Activated CD4-positive, alpha-beta T cell treated with anti-CD3 and anti-CD28 coated beads, Interleukin-2, amount 50 U/mL, for 48 hours (primary cell): ENCODE measurements at places on chromosomes 4 and X.

- no peak for DNase-seq
Observed at GRCh38 chr4:8177552-8177951, 18.9 kb upstream of the ABLIM2 start.

GRCh38 chr4:2791518-2792395, 1.1 kb upstream of the SH3BP2 start:
- no peak for DNase-seq

DNA sequence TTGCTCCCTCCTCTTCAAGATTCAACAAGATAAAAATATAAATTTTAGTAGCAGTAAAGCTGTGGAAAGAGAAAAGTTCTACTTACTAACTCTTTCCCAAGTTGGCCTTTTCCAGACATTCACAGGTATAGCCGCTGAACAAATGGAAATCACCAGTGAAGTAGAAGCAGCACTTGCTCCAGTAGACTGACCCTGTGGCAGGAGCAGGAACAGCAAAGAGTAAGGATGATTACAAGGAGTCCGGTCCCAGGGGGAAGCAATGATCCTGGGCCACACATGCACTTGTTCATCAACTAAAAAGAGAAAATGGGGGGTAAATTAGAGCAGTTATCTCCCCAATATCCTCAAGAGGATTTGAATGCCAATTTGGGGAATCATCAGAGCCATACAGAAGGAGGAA, 184.9 kb downstream of the NAF1 start:
- DNase-seq = no peak

DNA sequence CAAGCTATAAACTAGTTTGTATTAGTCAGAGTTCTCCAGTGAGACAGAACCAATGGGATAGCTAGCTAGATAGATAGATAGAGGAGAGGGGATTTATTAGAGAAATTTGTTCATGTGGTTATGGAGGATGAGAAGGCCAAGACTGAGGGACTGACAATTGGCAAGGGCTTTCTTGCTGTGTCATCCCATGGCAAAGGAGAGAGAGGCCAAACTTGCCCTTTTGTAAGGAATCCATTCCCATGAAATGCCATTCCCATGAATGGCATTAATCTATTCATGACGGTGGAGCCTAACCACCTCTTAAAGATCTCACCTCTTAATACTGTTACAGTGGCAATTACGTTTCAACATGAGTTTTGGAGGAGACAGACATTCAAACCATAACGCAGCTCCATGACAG, 58.1 kb downstream of the LINC00632 start:
- DNase-seq = no peak

DNA sequence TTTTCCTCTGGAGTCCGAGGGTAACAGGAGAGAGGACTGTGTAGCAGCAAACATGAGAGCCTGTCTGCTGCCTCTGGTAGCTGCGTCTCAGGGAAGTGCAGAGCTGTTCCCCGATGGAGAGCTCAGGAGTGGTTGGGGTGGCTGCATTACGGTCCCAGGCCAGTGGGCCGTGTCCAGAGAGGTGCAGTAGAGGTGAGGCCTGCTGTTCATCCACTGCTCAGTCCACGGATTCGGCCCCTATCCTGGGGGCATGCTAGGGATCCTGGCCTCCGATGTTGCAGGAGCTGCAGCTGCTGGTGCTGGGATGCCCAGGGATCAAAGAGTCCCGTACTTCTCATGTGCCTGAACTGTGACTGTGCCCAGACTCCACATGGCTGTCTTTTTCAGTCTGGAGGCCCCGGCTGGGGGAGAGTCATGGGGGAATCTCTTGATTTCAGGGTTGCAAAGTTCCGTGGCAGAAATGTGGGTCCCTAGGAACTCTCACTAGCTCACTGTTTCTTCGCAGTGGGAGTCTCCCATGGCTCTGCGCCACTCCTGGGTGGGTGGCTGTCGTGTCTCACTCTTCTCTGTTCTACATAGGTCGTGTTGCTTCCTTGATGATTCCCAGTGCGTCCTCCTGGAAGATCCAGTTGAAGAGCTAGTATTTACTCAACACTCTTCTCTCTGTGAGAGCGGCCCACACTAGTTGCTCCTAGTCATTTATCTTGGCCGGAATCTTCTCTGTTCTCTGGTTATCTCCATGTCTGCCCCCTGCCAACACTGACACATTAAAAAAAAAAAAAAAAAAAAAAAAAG, 109.5 kb upstream of the CENPE start:
- DNase-seq = no peak

GRCh38 chr4:140427919-140428471, 547 bp upstream of the CLGN start:
- DNase-seq = no peak

- DNase-seq = no peak
Observed at GRCh38 chr4:48565362-48566033, 75.4 kb downstream of the ZAR1 start.

- no peak for DNase-seq
Observed at GRCh38 chrX:3699821-3700381, 13.5 kb downstream of the PRKX start.

DNA sequence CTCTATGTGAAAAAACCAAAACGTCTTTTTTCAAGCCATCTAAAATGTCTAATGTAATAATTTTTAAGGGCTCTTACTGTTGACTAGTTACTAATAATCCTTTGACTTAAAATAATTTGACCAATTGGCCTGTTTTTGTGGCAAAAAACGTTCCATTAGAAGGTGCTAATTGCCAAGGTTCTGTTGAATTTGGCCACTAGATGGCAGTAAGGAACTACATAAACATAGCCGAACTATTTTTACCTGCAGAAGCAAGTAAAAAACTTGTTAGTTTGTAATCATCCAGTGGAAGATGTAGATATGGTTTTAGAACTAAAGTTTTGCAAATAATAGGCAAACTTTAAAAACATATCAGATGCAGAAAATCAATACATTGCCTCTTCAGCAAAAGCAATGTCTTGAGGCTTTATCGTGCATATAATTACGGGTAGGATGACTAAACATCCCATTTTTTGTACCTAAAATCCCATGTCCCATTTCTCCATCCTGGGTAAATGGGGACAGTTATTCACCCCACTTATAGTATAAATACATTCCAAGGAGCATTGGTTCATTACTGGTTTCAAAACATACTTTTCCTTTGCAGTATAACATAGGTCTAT, 57.6 kb downstream of the PROM1 start:
- DNase-seq = no peak

DNA sequence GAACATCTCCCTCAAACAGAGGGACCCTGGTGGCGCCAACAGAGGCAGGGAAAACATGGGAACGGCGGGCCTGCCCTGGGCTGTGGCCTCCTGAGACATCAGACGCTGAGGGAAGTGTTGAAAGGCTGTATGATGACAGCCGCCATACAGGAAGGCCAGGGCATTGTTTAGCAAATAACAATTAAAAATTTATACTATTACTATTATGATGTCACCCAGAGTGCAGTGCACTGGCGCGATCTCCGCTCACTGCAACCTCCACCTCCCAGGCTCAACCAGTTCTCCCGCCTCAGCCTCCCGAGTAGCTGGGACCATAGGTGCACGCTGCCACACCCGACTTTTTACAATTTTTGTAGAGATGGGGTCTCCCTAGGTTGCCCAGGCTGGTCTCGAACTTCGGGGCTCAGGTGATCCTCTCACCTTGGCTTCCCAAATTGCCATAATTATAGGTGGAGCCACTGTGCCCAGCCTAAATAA, 54.6 kb downstream of the CPZ start:
- no peak for DNase-seq

DNA sequence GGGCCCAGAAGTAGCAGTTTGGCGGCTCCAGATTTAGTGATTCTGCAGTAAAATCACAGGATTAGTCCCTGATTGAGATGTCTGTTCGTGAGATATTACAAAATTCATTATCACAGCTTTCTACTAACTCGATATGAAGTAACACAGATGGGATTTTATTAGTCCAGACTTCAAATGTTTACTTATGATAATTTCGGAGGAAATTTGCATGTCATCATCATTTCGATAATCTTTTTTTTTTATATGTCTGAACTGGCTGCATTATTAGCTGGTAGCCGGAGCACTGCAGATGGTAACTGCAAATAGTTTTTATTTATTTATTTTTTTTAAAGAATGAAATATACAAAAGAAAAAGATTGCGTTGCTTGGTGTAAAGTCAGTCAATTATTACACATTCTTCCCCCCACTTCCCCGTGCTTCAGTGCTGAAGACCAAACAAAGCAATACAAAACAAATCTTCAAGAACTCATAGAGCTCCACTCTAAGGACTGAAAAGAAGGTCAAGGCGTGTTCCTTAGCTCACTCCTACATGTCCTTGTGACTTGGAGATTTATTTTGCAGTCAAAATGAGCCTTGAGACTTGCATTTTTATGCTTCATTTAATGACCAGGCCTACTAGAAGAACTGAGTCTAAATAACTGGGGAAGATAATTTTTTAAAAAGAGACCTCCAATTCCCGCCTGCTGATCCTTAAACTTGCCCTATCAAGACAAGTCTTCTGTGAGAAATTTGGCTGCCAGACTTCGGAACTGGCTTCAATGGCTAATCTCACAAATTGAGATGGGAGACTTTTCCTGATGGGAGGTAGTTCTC, 11.7 kb upstream of the PITX2 start:
- no peak for DNase-seq

- peak; percentile 38 for DNase-seq
Observed at GRCh38 chrX:103629318-103630170, 769 bp downstream of the TCEAL1 start.

GRCh38 chrX:132532913-132533312, 44.1 kb upstream of the MBNL3 start:
- DNase-seq = no peak

GRCh38 chr4:114078636-114079035, 99.2 kb upstream of the ARSJ start:
- no peak for DNase-seq

GRCh38 chrX:68912113-68912512, 83.3 kb downstream of the EFNB1 start:
- no peak for DNase-seq

- DNase-seq = no peak
Observed at GRCh38 chrX:6210230-6210629, 18.4 kb downstream of the NLGN4X start.

DNA sequence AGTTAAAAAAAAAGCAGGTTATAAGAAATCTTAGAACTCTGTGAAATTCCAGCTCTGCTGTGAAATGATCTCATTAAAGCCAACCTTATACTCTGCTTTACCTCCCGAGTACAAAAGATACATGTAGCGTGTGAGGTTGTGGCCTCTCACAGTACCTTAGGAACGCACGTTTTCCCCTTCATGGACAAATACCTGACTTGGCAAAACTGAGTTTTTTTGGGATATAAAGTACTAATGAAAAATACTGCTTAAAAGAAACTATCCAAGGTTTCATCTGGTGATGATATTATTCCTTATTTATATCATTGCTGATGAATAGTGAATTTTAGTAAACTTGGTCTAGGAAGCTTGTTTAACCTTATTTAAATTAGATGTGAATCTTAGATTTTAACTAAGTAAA, 48.9 kb downstream of the WWC2 start:
- no peak for DNase-seq

DNA sequence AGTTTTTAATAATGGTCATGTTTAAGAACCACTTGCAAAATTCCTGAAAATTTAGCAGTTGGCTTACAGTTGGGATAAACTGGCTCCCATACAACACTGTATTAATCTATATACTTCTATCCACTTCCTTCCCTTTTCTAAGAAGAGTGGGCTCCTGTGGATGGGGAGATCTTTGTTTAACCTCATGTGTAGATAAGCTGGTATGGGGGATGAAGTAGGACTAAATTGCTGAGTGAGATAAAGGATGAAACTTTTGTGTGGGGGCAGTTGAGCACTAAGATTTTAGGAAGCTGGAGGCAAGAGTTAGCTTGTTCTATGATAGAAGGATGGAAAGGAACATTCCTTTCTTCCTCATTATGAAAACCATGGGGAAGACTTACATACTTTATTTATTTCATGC, 54.6 kb upstream of the ATP8A1 start:
- DNase-seq = no peak

DNA sequence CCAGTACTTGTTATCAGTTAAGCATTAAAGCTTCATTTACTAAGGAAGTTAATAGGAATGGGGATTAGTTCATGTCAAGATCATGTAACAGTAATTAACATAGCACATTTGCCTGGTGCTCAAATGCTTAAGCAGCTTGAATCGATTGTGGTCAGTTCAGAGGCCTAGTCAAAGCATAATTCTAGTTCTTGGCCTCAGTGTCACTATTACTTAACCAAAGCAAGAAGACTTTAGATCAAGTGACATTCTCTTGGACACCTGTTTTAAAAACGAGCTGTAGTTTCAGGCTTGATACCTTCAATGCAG, 115.2 kb upstream of the BMPR1B start:
- DNase-seq = no peak
